ENCODE measurements at places on chromosomes 11 and 22. TPM values are rescaled to one million over a fixed set of nuclear protein-coding genes. Genes with fewer than 3 reads are reported as not detected.

The JHY gene
- total RNA-seq: 2.5 TPM

The ANO5 gene
- total RNA-seq: 0.05 TPM

The DRICH1 gene
- 1.4 TPM for total RNA-seq

The USP2 gene
- 0.41 TPM for total RNA-seq

The MOB2 gene
- 39.6 TPM for total RNA-seq

The PTS gene
- total RNA-seq: 24.4 TPM

The BEST1 gene
- total RNA-seq: not detected

The C22orf15 gene
- 0.57 TPM for total RNA-seq

The IFITM10 gene
- total RNA-seq: 0.68 TPM

The PRR5L gene
- total RNA-seq: 8.1 TPM

The TRIM49 gene
- total RNA-seq: not detected

The MMP13 gene
- total RNA-seq: not detected

The CDC42EP2 gene
- total RNA-seq: 2.8 TPM

The MOGAT2 gene
- total RNA-seq: not detected

The NOL12 gene
- total RNA-seq: 54.9 TPM

The OR52A1 gene
- not detected for total RNA-seq

The SLC22A12 gene
- total RNA-seq: not detected

The ACP2 gene
- total RNA-seq: 29.0 TPM

The CD3E gene
- 590 TPM for total RNA-seq

The MICAL2 gene
- 87.6 TPM for total RNA-seq

The NXPE1 gene
- not detected for total RNA-seq

The NFAM1 gene
- total RNA-seq: 0.05 TPM

The LRRC56 gene
- 2.2 TPM for total RNA-seq
